ENCODE measurements at places on chromosomes 7 and 10.

GRCh38 chr10:116669080-116669479, 48.3 kb downstream of the PNLIPRP2 start:
- DNase-seq, result no peak

DNA sequence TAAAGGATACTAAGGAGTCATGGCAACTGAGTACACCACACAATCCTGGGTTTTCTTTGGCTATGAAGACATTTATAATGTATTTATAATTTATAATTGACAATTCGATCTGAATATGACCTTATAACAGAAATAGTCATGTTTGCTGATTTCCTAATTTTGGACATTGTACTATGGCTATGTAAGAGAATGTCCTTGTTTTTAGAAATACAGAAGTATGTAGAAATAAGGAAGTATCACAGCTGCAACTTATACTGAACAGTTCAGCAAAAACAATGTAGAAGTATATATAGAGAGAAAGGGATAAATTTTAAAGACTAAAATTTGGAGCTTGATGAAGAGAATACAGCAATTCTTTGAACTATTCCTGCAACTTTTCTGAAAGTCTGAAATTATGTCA, 32.6 kb downstream of the PRLHR start:
- no peak for DNase-seq

- no peak for DNase-seq
These were observed 1028.3 kb downstream of the SORCS1 start for GRCh38 chr10:106136175-106136574.

DNA sequence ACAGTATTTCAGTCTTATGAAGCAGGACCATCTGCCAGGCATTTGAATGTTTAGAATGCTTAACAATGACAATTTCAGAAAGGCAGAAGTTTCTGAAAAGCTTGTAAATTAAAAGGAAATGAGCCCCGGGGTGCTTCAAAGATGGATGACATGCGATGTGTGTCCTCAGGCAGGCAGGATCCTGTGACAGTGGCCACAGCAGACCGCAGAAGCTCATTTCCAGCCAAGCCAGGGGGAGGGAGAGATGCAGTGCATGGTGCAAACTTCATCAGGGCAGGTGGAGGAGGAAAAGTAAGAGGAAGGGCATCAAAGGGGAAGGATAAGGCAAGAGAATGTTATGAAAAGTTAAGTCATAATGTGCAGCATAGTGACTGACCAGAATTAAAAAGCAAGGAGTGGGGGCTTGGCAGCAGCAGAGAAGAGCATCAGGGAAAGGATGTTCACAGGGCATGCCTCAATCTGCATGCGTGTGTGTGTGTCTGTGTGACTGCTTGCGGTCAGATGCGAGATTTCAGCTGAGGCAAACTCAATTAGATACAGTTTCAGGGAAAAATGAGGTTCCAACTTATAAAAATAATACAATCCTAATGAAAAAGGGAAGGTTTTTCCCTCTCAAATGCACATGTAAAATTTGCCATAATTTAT, 173.7 kb downstream of the COBL start:
- no peak for DNase-seq

- no peak for DNase-seq
These were observed 8.2 kb downstream of the RASGEF1A start for GRCh38 chr10:43258562-43259212.

GRCh38 chr10:3357737-3358136, 185.2 kb upstream of the PITRM1 start:
- DNase-seq, result no peak

GRCh38 chr7:100132126-100132525, 5.4 kb downstream of the MBLAC1 start:
- no peak for DNase-seq

DNA sequence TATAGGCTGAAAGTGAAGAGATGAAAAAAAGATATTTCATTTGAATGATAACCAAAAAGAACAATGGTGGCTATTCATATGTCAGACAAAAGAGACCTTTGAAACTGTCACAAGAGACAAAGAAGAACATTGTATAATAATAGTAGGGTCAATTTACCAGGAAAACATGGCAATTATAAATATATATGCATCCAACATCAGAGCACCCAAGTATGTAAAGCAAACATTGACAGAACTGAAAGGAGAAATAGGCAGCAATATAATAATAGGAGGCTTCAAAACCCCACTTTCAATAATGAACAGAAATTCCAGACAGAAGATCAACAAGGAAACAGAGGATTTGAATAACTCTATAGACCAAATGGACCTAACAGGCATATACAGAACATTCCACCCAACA, 876.2 kb downstream of the GRID1 start:
- no peak for DNase-seq

DNA sequence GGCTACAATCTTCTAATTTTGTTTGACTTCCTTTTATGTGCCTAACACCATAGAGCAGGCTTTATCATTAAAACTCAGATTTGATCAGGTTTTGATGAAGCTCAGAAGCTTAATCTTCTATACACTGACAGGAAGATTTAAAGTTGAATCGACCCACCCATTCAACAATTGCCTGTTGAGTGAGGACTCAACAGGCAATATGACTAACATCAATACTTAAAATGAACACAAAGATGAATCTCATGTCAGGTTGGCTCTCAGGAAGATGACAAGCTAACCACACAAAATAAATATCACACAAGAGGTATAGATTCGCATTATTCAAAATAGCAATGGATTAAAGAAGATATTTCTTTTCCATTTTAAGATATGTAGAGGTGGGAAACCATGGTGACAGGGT, 36.7 kb upstream of the SNX13 start:
- DNase-seq, result no peak

DNA sequence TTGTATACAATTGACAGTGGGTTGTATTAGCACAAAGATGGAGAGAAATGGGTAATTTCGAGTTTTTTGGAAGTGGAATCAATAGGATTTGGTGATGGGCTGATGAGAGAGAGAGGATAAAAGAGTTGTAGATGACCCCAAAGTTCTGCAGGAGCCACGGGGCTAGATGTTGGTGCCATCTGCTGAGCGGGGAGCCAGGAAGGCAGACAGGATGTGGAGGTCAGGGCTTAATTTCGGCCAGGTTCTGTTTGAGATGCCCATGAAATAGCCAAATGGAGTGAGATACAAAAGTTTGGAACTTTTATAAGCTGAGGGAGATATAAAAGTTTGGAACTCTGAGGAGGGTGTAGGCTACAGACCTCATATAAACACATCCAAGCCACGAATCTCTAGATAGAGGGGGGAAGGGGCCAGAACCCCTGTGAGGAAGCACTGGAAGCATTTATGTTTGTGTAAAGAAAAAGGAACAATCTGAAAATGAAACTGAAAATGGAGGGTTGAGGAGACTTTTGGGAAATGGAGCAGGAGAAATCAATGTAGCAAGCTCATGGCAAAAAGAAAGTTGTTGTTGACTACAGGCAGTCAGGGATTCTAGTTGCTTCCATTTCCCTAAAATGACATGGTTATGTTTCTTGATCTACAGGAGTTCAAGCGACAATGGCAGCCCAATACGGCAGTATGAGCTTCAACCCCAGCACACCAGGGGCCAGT, 2.2 kb downstream of the GIMAP4 start:
- no peak for DNase-seq

DNA sequence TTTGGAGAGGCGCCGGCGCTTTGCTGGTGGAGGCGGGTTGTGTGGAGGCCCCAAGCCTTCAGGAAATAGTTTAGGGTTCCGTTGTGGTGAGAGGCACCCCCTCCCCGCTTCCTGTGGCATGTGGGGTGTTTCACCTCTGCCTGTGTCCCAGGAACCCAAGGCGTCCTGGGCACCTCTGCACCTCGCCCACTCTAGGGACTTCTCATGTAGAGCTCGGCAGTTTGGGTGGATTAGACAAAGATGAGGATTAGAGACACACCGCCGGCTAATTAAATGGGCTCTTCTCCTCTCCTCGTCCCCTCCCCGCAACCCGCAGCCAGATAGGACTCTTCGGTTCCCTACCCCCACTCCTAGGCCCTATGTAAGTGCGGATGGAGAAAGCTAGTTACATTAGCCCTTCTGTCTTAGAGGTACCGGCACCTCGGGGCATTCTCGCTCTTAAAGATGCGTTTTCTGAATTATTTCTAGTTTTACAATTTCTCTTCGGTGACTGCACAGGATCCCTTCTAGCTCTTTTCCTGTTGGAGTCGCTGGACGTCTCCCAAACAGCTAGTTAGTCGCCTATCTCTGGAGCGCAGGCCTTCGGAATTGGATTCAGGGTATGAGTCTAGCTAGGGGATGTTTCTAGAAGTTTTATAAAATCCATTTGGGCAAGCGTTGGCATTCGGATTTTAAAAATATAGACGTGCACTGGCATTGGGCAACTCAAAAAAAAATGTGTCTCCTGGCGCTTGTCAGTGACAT, 7.8 kb downstream of the PTF1A start:
- no peak for DNase-seq

GRCh38 chr7:138941545-138941944, 39.6 kb downstream of the KIAA1549 start:
- no peak for DNase-seq

- DNase-seq, result no peak
These were observed 109.3 kb upstream of the HPS1 start for GRCh38 chr10:98556061-98556460.

DNA sequence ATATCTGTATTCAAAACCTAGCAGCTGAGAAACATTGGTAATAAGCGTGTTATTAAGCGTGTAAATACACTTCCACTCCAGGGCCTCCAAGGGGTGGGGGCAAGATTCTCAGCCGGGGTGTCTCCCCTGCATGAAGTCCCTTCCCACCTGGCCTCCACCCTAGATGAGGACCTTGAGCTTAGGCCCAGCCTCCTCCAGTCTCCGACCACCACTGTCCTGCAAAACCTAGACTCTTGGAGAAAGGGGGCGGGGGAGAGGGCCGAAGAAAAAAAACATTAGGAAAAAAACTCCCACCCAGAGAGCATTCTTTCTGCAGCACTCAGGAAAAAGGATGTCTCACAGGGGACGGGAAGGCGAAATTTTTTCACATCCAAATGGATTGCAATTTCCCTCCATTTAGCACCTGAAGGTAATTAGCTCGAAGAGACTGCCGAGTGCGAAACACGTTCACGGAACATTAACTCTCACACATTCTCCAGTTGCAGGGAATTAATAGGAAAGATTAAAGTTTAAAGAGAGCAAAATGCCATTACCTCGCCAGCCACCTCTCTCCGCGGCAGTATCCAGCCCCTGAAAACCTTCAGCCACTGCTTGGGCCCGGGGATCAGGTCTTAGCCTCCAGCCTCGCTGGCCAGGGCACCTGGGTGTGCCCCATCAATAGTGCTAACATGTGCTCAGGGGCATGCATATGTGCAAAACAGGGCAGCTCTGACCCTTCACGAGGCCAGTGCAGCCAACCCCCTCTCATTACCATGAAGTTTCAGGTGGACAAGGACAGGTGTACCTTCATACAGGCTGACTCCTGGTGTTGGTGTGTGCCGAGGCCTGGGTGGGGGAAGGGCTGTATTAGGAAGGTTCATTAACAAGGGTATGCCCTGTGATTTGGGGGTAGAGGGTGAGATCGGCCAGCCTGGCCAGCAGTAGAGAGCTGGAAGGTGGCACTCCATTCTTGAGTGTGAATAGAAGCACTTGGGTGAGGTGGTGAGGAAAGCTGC, 77.2 kb downstream of the HIF1AN start:
- no peak for DNase-seq

DNA sequence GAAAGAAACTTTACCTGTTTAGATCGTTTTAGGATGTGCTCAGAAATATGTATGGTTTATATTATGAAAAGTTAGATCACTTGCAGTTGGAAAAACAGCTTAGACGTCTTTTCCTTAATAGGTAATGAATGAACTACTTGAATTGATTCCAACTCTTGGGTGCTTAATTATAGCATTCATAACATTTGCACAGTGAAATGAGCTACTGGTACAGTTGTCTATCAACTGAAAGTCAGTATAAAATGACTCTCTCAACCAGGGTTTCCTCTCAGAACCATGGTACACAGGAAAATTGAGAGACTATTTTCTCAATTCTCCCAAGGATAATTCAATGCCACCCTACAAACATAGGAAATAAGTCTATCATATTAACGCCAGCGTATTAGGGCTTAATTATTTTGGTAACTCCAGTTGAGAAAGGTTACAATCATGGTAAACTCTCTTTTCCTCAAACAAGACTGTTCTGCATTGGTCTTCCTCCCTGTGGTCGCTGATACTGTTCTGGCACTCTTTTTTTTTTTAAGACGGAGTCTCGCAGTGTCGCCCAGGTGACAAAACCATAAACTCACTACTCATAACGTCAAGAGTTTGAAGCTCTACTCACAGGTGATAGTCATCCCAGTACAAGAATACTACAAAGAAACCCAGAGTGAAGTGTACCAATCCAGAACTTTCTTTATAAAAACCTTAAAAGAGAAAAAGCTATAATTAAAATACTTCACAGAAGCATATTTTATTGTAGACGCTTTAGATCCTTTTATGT, 2.0 kb downstream of the ANLN start:
- DNase-seq, result no peak

GRCh38 chr10:23630376-23630775, 191.5 kb downstream of the OTUD1 start:
- no peak for DNase-seq

DNA sequence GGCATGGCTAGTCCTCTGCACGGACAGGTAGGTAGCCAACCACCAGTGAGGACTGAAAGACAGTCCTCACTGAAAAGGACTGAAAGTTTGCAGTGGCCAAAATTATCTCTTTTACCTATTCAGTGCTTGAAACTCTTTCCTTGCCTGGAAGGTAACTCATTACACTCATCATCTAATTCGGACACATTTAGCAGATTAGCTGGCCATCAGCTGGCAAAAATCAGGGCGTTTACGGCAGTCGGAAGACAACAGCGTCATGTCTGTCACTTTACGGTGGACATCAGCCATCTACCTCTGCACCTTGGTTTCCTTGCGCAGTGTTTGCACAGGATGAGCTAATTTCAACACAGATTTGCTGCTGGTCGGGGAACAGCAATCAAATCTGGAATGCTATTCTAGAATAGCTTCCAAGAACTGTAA, 740 bp downstream of the ANXA7 start:
- DNase-seq, result no peak

DNA sequence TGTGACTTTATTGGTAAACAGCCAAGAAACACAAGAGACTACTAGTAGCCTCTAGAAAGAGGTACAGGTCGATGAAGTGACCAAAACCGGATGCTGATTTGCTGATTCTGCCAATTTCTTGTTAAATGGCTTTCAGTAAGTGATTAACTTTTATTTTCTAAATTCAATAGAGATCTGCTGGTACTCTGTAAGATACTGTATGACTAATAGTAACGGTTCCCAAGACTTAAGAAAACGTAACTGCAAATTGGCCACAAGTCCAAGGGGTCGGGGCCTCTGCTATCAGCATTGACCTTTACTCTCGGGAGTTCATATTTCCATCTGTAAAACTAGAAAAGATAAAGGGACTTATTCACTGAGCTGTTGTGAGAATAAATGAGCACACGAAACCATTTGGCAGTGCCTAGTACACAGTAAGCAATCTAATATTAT, 1.4 kb downstream of the FAM3C start:
- DNase-seq, result no peak

- DNase-seq, result no peak
These were observed 829 bp upstream of the RPA3 start for GRCh38 chr7:7719236-7719635.

DNA sequence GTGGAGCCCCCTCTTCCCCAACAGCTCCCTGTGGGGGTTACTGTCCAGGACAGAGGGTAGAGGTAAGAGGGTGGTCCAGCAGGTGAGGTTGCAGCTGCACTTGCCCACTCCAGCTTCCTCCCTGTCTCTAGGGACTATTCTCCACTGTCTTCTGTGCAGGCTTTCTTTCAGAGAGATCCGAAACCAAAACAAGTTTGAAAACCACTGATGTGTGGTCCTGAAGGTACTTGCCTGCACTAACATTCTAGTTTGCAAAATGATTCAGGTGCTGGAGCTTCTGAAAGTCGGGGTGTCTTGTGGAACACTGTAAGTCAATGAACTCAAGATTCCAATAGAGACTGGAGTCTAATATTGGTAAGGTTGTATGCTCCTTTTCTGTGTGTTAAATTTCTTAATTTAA, 63.1 kb downstream of the BLNK start:
- no peak for DNase-seq

All from activated effector memory CD4-positive, alpha-beta T cell treated with Interleukin-2 at 50 U/mL for 16 hours (primary cell).